GM20000 (cell line): ENCODE measurements at places on chromosomes 1 and 21.

GRCh38 chr1:102420034-102420433 is 423.3 kb upstream of the OLFM3 start:
- no peak for DNase-seq

DNA sequence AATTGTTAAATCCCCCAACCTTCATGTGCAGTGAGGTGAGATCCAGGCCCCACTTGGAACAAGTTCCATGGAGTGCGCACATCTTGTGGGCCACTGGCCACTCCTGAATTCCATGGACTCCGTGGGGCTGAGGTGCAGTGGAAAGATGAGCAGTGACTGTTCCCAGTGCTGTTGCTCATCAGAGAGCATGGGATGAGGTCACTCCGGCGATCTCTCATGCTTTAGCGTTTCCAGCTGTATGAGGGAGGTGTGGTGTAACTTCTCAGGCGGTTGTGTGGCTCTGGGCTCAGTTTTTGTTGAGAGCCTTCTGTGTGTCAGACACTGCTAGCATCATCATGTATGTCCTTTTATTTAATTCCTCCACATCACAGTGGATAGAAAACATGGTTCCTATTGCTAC is 96.2 kb downstream of the GALNT2 start:
- DNase-seq, result no peak

- DNase-seq, result no peak
Observed at GRCh38 chr1:57844382-57844980, 420.6 kb upstream of the DAB1 start.

- no peak for DNase-seq
Observed at GRCh38 chr1:98045211-98045766, 124.5 kb upstream of the DPYD start.

- DNase-seq, result no peak
Observed at GRCh38 chr1:121413821-121414220, 229.0 kb downstream of the SRGAP2C start.

GRCh38 chr1:160411271-160412027 is 11.1 kb downstream of the VANGL2 start:
- no peak for DNase-seq

DNA sequence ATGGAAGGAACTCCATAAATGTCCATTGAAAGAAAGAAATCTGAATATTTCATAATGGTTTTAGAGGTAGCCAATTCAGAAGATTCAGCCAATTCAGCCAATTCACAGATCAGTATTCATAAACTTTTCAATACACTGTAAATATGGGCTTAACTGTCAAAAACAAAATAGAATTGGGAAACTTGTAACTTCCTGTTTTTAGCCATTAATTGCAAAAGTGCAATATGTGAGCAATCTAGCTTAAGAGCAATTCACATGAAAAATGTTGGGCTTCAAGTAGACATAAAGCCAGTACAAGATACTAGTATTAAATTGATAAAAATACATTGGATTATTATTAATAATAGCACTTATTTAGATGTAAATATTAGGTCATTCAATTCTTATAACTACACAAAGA is 27.5 kb upstream of the PLPPR4 start:
- DNase-seq, result no peak

DNA sequence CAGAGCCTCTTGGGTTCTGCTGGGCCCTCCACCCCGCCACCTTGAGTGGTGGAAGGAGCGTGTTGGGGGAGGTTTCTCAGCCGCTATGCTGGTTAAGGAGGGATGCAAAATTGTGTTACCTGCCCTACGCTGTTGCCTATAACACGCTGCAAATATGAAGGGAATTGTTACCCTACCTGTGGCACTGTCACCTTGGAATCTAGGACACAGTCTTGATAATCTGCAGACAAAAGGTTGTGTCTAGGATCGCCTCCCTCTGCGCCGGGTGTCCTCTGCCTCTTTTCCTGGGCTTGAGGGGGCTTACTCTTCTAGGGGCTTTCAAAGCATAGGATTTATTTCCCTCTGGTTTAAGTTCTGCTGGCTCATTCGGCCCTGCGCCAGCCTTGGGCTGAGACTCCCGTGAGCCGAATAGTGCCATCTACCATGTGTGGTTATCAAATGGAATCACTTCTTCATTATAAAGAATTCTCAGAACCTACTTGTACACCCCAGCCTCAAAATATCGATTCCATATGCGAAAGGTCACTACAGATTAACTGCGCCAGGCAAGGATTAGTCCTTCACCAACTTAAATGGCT is 697 bp downstream of the SLC22A15 start:
- no peak for DNase-seq

GRCh38 chr1:108591466-108591865 is 31.6 kb downstream of the EEIG2 start:
- no peak for DNase-seq

DNA sequence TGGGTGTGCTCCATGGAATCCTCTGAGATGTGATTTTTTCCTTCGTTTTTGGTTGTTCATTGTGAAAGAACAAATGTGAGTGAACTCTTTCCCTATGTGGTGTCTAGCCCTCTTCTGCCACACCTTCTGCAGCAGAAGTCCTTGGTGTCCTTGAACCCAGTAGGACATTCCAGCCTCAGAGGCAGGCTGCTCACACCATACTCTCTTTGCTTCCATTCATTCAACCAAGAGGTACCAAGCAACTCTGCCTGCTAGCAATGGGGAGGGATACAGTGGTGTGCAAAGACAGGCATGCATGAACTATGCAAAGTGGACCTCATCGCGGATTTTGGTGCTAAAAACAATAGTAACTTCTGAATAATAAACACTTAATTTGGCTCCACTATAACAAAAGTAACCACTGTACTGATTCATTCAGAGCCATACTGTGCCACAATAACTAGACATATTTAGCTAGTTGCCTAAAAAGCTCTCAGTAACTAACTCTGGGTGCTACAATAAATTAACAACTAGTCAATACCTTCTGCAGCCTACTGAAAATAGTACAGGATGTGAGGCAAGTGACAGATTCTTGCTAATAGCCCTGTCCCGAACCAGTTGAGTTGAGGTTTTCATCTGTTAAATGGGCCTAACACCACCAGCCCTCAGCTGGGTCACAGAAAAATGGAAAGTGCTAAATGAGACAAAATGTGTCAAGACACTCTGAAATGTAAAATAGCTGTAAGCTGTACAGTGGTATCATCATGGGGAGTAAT is 155.4 kb downstream of the SLC45A1 start:
- no peak for DNase-seq

DNA sequence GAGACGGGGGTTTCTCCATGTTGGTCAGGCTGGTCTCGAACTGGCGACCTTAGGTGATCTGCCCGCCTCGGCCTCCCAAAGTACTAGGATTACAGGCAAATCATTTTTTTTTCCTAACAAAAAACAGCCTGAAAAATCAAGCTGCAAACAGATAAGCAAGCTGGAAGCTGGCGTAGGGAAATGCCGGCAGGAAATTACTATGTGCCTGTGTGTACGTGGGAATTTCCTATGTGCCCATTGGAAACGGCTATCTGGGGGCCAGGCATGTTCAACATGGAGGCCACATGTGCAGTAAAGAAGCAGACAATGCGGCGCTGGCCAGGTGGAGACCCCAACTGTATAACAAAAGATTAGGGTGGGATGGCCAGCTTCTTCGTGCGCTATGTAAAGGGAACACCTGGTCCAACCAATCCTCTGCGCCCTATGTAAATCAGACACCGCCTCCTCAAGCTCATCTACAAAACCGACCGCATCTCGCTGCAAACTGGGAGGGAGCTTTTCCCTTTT is 9.1 kb upstream of the AADACL4 start:
- no peak for DNase-seq

GRCh38 chr1:34403156-34403555 is 226.4 kb downstream of the C1orf94 start:
- DNase-seq, result no peak

GRCh38 chr1:56557746-56558145 is 21.6 kb downstream of the PLPP3 start:
- DNase-seq, result no peak

DNA sequence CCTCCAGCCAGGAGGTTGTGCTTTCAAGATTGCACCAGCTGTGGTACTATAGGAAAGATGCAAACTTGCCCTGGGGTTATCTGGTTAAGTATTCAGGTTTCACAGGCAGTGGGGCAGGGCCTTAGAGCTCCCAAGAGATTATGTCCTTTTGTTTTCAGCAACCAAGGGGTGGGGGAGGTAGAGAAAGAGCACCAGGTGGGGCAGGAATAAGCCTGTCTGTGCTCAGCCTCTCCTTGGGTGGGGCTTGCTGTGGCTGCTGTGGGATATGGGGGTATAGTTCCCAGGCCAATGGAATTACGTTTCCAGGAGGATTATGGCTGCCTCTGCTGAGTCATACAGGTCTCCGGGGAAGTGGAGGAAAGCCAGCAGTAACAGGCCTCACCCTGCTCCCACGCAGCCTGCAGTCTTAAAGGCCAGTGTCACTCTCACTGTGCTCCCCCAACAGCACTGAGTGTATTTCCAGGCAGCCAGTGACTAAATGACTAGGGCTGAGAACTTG is 508.6 kb downstream of the RWDD3 start:
- DNase-seq, result no peak

GRCh38 chr21:30813174-30813573 is at the start of gene KRTAP8-1:
KRTAP8-1 (minus strand) TSS chr21:30813274; CDS start chr21:30813220, 54 bp downstream.
- no peak for DNase-seq

GRCh38 chr1:109756848-109757521 is 6.7 kb downstream of the EPS8L3 start:
- DNase-seq, result no peak

DNA sequence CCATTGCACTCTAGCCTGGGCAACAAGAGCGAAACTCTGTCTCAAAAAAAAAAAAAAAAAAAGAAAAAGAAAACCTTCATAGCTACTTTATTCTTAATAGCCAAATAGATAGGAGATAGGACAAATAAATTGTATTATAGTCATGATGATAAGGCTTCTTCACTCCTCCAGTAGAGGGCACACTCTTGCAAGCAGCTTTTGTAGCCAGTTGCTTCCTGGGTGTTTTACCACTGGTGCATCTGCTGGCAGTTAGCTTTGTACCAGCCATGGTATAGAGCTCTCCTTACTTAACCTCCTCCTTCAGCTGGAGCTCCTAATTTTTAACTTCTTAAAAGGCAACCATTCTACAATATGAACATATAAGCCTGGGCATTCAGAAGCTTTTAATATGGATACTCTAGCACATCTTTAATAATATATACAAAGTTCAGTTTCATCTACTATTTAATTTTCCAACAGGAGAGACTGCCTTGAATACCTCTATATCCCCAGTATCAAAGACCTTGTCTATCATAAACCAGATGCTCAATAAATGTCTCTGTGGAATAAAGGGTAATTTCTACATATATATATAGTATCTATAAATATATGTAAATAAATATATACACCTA is 35.8 kb downstream of the EVI5 start:
- peak; percentile 61 for DNase-seq

GRCh38 chr1:90417126-90417525 is 300.0 kb downstream of the BARHL2 start:
- DNase-seq, result no peak

DNA sequence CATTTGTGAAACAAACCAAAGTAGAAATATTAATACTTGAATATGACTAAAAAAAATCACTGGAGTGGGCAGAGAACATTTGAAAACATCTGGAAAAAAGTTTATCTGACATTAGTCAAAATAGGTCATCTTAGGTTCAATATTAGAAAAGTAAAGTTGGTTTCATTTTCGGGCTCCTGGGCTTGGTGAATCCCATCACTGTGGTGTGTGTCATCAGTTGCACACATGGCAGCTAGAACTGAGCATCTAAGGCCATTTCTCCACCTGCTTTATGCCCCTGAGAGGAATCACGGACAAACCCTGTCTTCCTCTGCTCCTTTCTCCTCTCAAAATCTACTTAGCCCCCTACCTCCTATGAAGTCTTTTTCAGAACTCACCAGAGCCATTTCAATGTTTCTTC is 5.4 kb downstream of the HSD11B1 start:
- peak; percentile 30 for DNase-seq

GRCh38 chr1:107081102-107081501 is 24.6 kb downstream of the PRMT6 start:
- no peak for DNase-seq

DNA sequence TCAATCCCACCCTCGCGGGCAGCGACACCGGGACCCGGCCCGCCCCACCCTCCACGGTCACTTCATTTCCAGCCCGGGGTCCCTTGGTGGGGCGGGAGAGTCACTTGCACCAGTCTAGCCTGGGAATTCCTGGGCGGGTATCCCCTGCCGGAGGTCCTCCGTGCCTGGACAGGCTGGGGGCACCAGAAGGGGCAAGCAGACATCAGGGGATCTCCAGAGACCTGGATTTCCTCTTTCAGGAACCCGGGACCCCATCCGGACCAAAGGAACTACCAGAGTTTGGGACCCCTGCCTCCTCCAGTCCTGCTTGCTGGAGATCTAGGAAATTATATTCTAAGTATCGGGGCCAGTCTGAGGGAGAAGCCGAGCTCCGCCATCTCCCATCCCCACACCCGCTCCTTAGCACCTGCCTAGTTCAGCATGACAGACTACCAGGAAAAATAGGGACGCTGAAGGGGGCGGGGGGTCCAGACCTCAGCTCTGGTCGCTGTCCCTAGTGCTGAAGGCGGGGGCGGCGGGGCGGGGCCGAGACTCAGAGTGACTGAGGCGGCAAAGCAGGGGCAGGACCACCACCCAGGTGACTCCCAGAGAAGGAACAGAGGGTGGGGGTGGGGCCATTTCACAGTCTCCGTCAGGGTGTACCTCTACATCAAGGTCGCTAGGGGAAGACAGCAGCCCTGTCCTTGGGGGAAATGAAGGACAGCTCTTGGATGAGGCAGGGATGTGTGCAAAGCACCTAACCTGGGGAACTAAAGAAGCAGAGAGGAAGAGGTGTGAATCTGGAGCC is 832 bp downstream of the HCN3 start:
- DNase-seq, result peak; percentile 80

GRCh38 chr21:28016571-28016970 is 976.1 kb downstream of the LTN1 start:
- no peak for DNase-seq

GRCh38 chr21:19368944-19369343 is 965.4 kb upstream of the TMPRSS15 start:
- no peak for DNase-seq

- DNase-seq, result no peak
Observed at GRCh38 chr1:159113596-159114433, 37.2 kb upstream of the AIM2 start.

DNA sequence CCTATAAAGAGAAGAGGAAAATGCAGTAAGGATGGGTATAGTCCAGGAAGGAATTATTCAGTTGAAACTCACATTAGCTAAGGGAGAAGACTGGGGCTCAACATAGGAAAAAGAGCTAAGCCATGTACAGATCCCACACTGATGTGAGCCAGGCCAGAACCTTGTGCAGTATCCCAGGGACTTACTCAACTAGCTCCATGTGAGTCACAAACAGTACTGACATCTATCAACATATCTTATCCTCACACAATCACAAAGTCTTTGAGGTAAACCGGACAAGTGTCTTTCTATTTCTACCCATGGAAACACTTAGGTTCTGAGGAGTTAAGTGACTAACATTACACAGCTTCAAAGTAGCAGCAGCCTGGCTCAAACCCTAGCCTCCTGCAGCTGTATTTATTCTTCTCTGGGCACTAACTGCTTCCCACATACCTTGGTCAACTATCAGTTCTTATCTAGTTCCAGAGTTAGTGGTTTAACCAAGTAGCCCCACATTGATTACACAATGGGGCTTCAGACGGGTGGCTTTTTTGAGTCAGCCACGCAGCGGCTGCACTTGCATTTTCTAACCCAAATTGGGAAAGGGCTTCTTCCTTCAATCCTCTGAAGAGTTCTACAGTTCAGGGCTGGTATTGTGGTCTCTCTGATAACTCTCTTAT is 9.5 kb downstream of the CD5L start:
- DNase-seq, result no peak
